NCI-H1930 (cell line): ENCODE measurements at places on chromosomes 2 and 18.

DNA sequence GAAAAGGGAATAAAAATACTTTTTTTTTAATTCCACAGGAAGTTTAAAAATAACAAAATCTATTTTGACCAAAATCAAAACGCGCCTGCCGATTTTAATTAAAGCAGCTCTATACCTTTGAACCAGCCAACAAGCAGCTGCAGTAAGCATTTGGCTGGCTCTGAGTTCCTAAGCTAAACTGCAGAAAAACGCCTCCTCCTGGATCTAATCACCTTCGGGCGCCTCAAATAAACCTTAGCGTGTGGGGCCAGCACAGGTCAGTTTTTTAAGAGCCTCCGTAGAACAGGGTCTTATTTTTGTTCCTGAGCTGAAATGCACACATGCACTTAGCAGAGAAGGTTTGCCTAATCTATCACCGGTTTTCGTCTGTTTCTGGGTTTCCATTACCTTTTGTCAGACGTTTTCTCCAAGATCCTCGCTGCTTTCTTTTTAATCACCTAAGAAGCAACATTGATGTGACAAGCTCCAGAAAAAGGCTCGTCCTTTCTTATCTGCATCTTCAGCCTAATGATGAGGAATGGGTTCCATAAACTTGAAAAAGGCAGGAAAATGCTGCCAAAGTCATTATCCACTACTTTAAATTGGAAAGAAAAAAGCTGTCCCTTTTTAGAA, 64.7 kb upstream of the HNRNPA3 start:
- no peak for DNase-seq

- DNase-seq: no peak
These were observed 15.4 kb upstream of the GPR55 start for GRCh38 chr2:230940471-230940815.

GRCh38 chr2:175154661-175155082, 13.3 kb downstream of the ATF2 start:
- no peak for DNase-seq

DNA sequence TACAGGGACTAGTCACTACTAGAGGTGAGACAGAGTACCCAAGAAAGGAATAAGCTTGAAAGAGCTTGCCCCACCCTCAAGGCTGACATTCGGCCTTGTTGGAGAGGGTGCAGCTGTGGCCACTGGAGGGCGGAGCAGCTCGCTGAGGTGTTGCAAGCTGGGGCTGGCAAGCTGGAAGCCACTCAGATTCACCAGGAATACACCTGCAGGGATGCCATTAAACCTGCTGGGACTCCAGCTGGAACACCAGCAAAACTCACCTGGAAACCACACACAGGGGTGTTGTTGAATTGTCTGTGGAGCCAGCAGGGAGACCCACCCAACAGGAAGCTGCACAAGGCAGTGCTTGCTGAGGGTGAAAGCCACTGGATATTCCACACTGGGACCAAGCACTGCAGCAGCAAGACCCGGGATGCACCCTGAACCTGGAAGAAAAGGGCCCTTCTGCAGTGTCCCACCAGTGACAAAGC, 26.1 kb downstream of the KCTD18 start:
- DNase-seq: peak; percentile 12

- no peak for DNase-seq
These were observed 1.4 kb downstream of the TTC39C start for GRCh38 chr18:24015639-24016631.

- DNase-seq: no peak
These were observed 78.6 kb upstream of the RANBP2 start for GRCh38 chr2:108640731-108641130.

DNA sequence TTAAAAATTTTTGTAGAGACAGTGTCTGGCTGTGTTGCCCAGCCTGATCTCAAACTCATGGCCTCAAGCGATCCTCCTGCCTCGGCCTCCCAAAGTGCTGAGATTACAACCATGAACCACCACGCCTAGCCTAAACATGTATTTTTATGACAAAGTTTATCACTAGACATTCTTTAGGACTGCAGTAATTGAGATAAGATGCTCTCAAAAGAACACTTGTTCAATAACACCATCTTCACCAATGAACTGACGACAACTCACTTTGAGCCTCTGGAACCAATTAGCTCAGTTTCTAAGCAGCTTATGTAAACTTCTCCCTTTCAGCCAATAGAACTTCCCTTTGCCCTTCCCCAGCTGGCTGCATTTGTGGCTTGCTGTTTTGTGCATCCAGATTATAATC, 15.3 kb upstream of the PPP4R1 start:
- DNase-seq: no peak

DNA sequence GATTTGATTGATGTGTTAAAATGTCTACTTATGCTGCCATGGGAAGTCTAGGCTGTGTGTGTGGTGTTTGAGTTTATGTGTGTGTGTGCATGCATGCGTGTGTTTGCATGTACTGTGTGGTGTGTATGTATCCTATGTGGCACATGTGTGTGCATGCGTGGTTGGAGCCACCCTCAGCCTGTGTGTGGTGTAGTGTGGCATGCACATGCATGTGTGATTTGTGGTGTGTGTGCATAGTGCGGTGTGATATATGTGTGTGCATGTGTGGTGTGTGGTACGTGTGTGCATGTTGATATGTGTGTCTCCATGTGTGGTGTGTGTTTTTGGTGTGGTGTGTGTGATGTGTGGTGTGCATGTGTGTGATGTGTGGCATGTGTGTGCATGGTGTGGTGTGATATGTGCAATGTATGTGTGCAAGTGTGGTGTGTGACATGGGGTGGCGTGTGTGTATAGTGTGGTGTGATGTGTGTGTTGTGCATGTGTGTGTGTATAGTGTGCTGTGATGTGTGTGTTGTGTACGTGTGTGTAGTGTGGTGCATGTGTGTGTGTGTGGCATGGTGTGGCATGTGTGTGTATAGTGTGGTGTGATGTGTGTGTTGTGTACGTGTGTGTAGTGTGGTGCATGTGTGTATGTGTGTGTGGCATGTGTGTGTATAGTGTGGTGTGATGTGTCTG, 66.6 kb upstream of the HDAC4 start:
- no peak for DNase-seq

DNA sequence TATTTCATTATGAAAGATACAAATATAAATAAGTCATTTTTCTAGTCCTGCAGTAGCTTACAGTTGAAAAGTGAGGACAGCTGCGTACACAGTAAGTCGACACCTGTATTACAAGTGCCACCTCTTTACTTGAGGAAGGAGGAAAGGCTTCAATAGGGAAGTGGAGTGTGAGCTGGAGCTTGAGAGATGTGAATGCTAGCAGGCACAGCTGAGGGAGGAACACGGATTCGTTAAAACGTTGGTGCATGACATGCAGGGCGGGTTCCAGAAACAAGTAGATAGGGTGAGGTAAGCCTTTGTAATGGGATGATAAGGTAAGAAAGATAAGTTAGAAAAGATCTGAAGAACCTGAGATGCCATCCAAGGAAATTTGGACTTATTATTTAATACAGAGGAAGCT, 98.1 kb upstream of the CSRNP3 start:
- peak; percentile 11 for DNase-seq

GRCh38 chr2:54233832-54234649, 22.0 kb downstream of the TSPYL6 start:
- DNase-seq: no peak

GRCh38 chr18:34802959-34803358, 92.9 kb downstream of the DTNA start:
- DNase-seq: no peak

GRCh38 chr2:86649119-86649947, 25.7 kb upstream of the RNF103 start:
- no peak for DNase-seq

- DNase-seq: no peak
These were observed 206.2 kb downstream of the ARL4C start for GRCh38 chr2:234290671-234291070.

- DNase-seq: no peak
These were observed 7.6 kb downstream of the TRIP12 start for GRCh38 chr2:229914171-229914570.

- DNase-seq: no peak
These were observed 137.7 kb downstream of the LTBP1 start for GRCh38 chr2:33084433-33084832.

- DNase-seq: peak; percentile 92
These were observed at the start of gene OSBPL1A for GRCh38 chr18:24397694-24398368. TSS of gene OSBPL1A (minus strand) at chr18:24397824. CDS start at chr18:24377533, 20,291 bp downstream.

- no peak for DNase-seq
These were observed 8.0 kb upstream of the KDM3A start for GRCh38 chr2:86433137-86433536.

DNA sequence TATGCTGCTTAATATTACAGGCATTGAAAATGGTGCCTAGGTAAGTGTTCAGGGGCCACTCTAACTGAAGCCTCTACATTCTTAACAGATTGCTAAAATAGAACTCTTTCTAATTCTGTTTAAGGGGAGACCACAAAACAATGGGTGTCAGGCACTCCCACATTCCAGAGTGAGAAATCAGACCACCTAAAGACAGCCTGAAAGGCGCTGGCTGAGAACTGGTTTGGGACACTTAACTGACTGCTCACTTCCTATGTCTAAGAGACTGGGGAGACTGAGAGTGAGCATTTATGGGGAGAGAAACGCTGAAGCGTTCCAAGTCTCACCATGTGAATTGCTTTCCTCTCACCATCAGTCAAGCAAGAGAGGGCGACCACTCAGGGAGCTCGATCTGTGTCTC, 108.8 kb upstream of the ITGB6 start:
- no peak for DNase-seq

GRCh38 chr2:205670292-205670691, 12.0 kb upstream of the NRP2 start:
- DNase-seq: no peak

DNA sequence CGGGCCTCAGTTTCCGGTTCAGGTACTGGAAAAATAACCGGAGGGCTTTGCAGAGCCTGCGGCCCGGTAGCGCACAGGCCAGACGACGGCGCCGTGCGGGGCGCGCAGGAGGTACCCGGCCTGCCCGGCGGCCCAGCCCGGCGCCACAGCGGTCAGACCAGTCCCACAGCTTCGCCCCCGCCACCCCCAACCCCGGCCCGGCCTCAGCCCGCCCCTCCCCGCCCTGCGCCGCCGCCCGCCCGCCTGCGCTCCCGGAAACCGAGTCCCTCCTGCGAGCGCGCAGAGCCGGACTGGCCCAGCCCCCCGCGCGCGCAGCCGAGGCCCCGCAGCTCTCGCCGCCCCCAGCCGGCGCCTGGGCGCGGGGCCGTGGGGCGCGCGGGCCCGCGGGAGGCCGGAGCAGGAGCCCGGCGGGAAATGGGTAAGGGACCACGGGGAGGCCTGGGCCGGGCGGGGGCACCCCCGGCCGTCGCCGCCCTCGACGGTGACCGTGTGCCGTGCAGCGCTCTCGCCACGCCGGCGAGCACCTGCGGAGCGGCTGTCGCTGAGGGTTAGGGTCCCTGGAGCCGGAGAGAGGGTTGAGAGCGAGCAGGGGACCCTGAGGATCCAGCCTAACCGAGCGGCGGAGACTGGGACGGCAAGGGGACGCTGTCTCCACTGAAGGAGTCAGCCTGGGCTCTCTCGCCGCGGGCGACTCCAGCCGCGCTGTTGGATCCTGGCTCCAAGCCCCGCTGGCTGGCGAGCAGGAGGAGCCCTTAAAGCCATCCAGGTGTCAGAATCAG, 16.5 kb upstream of the PSD4 start:
- peak; percentile 30 for DNase-seq

GRCh38 chr18:51279367-51279984, 82.0 kb upstream of the MEX3C start:
- DNase-seq: no peak

- DNase-seq: no peak
These were observed 17.0 kb downstream of the STAT1 start for GRCh38 chr2:190996947-190997346.
